ENCODE measurements at places on chromosomes 11 and 22.

DNA sequence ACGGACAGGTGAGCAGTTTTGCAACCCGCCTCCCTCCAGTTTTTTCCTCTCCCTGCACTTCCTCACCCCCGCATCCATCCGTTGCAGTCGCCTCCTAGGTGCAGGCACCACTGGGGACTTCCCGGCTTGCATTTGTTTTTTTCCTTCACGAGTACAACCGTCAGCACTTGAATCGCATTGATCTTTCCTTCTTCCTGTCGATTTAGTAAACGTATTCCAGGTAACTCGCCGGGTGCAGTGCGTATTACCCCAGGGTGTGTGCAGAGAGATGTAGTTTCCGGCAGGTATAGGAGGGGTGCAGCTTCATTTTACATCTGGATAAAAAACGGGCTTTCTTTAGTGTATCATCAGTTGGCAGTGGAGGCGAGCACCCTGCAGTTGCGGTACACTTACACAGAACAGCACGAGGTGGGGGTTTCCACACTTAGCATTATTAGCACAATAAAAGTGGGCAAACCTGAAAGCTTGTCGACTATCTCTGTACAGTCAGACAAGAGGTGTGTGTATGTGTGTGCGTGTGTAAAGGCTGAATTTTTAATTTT, at the start of gene SORL1-AS1:
Gene SORL1-AS1, minus strand, starts transcription at position 359 of the 542 bp plus-strand sequence.
- no peak for DNase-seq

DNA sequence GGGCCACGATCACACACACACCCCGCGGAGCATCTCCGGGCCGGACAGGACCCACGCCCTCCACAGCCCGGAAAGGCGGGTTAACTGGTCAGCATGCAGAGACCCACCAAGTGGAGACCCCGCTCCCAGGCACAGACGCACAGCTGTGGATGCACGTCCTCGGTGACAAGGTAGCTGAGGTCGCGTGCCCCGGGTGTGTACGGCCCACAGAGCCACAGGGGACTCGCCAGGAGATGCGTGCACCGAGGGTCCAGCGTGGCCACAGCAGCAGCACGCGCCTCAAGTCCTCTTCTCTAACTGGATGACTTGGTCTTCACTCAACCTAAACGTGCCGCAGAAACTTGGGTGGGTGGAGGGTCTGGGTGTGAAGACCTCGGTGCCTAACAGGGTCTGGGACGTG, 5.5 kb downstream of the H19 start:
- no peak for DNase-seq

GRCh38 chr22:50531546-50531961, 1.7 kb upstream of the TYMP start:
- DNase-seq, result no peak

GRCh38 chr22:35314161-35314942, 14.7 kb downstream of the TOM1 start:
- no peak for DNase-seq

DNA sequence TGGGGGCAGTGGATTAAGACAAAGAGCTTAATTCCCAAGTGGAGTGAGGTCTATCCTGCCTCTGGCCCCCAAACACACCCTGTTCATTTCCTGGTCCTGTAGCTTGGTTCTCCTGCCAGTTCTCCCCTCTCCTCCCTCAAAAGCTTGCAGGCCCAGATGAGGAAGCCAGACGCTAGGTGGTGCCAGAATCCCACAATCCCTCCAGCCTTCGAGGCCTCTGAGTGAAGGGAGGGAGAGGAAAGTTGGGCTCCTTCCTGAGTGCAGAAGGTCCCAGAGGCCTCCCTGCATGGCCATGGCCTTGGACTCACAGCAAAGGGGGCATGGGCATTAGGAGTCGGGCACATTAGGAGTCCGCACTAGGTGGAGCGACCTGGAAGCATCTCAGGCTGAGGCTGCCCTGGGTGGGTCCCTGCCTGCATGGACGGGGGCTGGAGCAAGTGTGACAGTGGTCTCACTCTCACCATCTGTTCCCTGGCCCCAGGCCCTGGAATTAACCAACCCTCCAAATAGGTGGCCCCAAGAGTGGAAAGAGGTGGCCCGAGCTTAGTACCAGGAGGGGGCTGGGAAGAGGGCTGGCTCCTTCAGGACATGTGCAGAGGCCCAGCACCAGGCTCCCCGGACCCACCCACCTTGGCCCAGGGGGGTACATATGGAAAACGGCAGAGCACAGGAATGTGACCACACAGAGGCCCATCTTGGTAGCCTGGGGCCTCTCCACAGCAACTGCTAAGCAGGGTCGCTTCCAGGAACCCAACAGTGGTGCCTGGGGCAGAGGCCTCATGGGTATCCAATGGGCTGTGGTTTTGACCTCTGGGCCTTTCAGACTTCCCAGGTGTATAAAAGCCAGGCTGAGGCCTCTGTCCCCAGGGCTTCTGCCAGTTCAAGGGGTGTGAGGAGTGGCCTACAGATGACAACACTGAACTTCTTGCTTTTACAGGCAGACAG, 5.2 kb downstream of the FXYD2 start:
- peak; percentile 28 for DNase-seq

DNA sequence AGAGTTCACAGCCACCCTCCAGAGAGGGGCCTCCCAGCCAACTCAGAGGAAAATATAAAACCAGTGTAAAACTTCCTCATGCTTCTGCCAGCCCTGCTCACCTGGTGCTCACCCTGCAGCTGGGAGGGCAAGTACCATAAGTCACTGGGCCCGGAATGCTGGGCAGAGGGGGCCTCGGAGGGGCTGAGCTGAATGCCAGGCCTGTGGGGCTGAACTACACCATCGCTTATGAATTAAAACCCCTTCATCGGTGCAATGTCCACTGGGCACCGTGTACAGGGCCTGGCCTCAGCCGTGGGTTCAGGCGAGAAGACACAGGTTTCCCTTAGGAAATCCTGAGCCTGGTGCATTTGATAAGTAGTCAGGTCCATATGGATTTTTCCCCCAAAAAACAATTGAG, 828.6 kb downstream of the TBC1D22A start:
- no peak for DNase-seq

GRCh38 chr22:19038164-19038546, 84.1 kb downstream of the DGCR2 start:
- no peak for DNase-seq

GRCh38 chr22:40218152-40218551, 40.4 kb downstream of the TNRC6B start:
- no peak for DNase-seq

DNA sequence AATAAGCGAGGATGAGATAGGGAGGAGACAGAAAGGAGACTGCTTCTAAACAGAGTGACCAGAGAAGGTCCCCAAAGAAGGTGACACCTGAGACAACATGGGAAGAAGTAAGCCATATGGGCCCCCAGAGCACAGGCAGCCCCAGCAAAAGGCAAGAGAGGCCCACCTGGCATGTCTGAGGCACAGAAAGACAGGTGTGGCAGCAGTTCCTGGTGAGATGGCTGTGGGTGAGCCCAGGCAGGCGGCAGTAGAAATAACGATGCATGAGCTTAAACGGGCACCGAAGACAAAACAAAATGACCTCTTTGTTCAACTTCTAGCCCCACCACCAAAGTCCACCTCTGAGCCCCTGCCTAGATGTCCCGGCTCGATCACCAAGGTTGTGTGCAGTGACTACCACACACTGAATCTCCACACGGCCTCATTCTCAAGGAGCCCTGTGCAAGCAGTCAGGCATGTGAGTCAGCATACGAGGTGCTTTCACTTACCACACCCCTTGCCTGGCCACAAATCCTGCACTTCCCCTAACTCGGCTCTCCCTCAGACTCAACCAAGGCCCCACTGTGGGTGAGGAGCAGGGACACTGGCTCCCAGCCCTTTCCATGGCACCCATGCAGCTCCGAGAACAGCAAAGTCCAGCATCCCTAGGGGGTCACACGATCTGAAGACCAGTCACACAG, 77.6 kb downstream of the PACSIN2 start:
- no peak for DNase-seq

GRCh38 chr11:33531743-33532181, 168.9 kb downstream of the C11orf91 start:
- DNase-seq, result no peak

- no peak for DNase-seq
Observed at GRCh38 chr11:66072518-66072917, 2.4 kb downstream of the PACS1 start.

DNA sequence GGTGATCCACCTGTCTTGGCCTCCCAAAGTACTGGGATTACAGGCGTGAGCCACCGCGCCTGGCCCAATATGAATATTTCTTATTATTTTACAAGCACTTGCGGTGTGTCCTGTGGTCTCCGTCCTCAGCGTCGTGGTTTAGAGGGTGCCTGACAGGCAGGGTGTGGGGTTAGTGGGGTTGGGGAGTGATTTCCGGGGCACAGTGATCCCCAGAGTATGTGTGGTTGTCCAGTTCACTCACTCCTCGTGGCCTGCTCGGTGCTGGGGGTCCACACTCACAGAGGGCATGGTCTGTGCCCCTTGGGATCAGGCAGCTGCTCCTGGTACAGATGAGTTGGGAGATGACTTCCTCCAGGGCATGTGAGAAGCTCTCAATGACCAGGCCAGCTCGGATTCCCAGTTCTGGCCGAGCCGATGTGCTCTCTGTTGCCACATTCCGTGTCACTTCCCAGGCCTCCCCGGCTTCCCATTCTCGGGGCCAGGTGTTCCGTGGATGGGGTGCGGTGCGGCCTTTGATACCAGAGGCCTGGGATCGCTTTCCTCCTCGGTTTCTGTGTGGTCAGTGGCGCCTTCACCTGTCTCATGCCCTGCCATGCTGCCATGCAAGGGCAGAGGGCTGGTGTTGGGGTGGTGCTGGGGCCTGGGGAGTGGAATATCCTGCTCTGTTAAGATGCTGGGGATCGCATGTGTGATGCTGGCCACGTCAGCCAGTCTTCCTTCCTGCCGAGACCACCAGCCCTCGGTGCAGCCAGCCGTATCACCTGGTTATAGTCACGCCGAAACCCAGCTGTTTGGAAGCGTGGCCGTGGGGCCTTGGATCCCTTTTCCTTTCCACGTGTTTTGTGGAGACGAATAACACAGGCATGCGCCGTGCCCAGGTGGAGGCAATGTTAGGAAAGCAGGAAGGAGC, 39.6 kb downstream of the PARVB start:
- no peak for DNase-seq

DNA sequence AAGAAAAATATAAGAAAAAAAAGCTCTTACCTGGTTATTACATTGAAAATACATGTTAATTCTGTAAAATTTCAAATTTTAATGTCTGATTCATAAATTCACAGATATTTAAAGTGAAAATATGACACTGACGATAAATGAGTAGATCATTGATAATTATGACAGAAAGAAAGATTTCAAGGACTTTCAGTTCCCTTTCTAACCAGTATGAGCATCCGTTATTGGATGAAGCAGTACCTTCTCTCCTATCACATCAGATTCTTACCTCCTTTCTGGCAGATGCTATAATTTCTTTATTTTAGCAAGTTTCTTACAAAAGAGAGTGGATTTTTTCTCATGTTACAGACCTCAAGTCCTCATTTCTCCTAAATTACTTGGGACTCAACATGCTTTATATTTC, 847.3 kb downstream of the JRKL start:
- no peak for DNase-seq

DNA sequence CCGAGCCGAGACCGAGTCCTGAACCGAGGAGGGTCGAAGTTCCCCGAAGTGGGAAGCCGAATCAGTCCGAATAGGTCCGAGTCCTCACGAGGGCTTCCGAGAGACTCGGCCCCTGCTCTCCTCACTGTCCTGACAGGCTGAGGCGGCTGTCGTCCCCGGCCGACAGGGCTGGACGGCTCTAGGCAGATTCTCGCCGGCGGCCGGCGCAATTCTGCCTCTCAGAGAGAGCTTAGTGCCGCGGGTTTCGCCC, 191 bp upstream of the DEAF1 start:
- no peak for DNase-seq

DNA sequence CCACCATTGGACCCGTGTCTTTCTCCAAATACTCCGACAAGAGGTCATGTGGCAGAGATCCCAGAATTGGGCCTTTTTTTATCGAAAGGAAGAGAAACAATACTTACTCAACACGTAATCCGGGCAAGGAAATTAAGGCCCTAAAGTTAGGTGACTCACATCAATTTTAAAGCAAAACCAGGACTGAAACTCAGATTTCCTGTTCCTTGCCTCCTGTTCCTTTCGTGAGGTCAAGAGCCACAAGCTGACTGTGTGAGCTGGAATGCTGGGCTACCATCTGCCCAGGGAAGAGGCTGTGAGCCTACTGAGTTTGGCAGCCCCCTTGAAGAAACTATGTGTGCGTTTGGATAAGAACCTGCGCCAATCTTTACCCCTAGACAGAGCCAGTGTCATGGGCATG, 27.1 kb upstream of the MRGPRX2 start:
- no peak for DNase-seq

GRCh38 chr11:42249401-42249800, 789.9 kb upstream of the LRRC4C start:
- DNase-seq, result no peak

DNA sequence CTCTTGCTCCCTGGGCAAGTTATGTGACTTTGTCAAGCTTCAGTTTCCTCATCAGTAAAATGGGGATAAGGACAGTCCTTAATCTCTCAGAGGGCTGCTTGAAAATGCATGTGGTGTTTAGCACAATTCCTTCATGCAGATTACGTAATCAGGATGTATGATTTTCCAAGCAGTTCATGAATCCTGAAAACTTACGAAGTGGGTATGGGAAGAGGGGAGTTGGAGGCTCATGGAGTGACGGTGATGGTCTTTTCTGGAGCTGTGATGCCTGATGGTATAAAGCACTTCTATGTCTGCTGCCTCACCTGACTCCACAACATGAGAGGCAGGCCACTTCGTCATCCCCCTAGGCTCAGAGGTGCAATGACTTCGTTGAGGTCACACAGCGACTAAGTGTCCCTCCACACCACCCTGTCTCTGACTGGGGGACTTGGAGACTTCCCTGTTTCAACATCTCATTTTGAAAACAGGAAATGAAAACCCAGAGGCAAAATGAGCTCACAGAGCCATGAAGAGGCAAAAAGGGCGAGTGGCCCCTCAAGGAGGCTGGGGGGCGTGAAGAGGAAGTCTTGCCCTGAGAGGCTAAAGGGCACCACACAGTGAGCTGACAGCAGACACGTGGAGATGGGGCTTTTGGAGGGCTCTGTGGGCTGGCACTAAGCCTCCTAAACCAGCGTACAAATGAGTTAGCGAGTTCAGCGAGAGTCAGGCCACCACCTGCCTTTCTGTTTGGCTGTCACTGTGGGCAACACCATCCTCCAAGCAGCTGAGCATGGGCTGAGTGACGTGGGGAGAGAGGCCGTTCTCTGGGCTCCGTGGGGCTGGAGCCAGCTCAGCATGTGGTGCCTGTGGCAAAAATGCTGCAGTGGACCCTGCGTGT, 10.1 kb downstream of the MCM5 start:
- DNase-seq, result no peak

- DNase-seq, result no peak
Observed at GRCh38 chr11:108774037-108774730, 109.3 kb downstream of the DDX10 start.

GRCh38 chr11:93054881-93055280, 85.4 kb downstream of the MTNR1B start:
- no peak for DNase-seq

DNA sequence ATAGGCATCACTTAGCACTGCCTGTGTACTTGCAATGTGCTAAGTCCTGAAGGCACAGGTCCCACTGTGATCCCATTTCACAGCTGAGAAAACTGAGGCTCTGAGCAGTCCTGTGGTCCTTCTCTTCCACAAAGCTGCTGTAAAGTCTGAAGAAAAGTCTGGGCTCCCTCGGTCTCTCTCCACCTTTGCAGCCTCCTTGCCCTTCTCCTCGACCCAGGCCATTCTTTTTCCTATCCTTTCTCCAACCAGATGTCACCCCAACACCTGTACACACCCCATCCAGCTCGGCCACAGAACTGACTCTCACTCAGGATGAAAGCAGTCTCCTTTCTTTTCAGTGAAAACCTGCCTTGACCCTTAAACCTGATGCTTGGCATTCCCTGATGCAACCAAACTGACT, 42.6 kb upstream of the SYT13 start:
- DNase-seq, result no peak

- DNase-seq, result no peak
Observed at GRCh38 chr11:58503361-58503856, 4.5 kb downstream of the OR5B21 start.
